Midbrain (tissue), 1 donor: ENCODE measurements at places on chromosomes 13 and 19.

DNA sequence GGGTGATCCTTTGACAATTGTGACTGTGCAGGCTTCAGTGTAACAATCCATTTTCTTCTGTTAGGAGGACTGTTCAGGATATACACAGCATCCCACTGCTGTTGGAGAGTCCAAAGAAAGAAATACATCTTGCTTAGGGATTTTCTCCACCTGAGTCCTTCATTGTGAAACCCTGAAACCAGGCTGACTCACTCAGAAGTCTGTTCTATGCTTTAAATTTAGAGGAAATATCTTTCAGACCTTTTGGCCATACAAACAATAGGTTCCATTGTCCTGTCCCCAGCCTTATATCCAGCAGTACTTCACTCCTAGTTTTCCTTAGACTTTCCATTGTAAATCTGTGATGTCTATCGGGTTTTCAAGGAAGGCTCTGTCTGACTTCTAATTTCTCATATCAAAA is 379.1 kb downstream of the SUCLA2 start:
- no peak for DNase-seq

DNA sequence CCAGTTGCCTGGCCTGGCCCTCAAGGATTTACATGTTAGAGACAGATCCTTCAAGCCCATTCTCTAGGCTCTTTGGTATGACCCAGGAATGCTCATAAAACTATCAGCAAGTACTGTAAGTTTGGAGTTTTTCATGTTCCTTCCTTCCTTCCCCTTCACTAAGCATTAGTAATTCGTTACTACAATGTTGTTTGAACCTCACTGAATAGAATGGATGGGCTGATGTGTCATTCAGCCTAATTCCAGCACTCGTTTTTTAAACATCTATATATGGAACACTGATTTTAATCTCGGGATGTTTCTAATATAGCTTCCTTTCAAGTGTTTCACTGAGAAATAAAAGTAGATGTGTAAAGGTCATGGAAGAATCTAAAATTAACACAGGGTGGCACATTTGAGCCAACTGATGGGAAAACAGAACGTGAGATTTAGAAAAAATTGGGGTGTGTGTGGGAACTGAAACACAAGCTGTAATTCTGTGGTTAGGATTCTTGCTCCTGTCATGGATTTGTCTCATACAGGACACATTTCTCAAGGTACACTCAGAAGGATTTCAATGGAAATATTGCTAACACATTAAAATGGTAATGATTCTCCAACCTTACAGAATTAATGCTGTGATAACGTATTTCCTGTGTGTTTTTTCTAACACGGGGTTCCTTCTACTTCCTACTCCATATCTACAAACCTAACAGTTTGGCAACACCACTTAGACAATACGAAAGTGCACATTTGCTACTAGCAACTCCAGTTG is 93.4 kb downstream of the FLT1 start:
- no peak for DNase-seq

GRCh38 chr13:53220038-53220437 is 191.4 kb downstream of the OLFM4 start:
- no peak for DNase-seq

- DNase-seq = peak; percentile 39
Measured at GRCh38 chr13:29577136-29578051, 18.1 kb downstream of the SLC7A1 start.

DNA sequence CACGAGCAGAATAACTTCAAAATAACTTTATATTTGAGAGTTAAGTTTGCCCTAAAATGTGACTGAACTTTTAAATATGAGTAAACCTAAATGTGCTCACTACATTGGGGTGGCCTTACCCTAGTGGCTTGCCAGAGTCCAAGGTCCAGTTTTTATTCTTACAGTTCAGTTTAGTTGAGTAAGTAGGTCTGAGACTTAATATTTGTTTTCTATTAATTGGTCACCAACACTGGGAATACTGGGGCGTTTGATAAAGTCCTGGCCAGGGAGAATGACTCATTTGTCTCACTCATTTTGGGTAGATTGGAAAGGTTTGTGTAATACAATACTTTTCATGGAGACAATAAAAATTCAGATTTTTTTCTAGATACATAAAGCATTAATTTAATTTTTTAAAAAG is 127.8 kb upstream of the SPATA13 start:
- DNase-seq = no peak

DNA sequence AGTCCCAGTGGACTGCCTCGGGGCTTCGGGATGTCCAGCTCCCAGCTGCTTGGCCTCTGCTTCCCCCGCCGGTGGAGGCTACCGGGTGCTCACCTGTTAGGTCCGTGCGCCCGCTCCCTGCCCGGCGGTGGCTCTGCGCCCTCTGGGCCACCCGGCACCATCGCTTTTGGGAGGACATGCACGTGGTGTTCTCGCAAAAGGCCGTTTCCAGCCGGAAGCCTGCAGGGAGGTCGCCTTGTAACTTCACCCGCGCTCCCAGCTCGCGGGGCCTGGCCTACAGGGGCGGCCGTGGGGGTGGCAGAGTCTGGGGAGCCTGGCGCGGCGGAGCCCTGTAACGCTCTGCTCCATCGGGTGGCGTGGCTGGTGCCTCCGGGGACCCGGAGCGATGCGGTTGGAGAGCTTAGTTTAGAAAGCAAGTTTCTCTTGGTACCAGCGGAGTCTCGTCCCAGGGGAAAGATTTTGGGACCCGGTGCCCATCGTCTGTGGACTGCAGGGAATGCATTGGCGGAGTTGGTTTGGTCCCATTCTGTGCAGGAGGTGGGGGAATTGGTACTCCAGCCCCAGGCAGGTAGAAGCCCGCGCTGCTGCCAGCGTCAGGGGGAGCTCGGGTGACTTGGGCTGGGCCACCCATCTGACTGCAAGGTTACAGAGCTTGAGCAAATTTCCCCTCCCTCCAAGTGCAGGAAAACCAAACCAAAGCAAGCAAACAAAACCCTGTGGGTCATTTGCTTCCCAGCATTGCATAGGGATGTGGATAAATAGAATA is 673 bp downstream of the SPATA13 start:
- peak; percentile 38 for DNase-seq

GRCh38 chr19:51450730-51451307 is 7.4 kb downstream of the SIGLEC8 start:
- no peak for DNase-seq

- no peak for DNase-seq
Measured at GRCh38 chr19:17577457-17578097, 22.1 kb downstream of the COLGALT1 start.

- DNase-seq = no peak
Measured at GRCh38 chr19:28003543-28003942, 1209.4 kb downstream of the UQCRFS1 start.

GRCh38 chr13:68046903-68047302 is 816.8 kb upstream of the PCDH9 start:
- DNase-seq = no peak

- DNase-seq = no peak
Measured at GRCh38 chr19:30648866-30649862, 277.0 kb downstream of the ZNF536 start.

DNA sequence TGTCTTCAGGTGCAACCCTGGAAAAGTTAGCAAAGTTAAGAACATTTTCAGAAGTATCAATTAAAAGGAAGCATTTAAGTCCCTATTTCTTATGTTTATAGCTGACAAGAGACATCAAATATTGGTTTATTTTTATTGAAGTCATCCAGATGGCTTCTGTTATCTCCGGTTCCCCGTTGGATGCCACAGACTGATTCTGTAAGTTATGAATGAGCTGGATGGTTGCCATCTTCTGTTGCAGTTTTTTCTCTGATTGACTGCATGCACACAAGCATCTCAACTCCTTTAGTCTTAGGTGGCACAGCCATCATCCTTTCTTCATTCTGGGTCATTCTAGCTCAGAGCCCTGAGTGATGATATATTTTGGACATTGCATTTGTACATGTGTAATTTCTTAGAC is 10.6 kb upstream of the OXGR1 start:
- no peak for DNase-seq

GRCh38 chr19:44552324-44552723 is 22.8 kb upstream of the CEACAM20 start:
- DNase-seq = no peak

GRCh38 chr13:51502153-51502651 is 49.4 kb upstream of the INTS6 start:
- no peak for DNase-seq

DNA sequence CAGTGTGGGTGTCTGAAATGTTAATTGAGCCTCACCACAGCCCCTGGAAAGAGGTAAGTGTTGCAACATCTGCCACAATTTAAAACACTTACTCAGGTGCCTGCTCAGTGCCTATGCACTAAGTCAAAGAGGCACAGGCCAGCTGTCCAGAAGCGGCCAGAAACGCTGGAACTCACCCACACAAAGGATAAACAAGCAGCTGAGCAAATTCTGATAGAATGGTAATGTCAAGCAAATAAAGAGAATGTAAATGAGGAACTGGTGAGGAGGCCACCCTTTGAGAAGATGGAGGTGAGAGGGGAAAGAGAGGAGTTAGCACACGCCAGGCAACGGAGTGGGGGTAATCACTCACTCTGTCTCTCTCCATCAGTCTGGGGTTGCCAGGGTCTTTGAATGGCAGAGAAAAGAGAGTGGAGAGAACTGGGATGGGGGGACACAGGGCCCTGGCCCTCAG is 67.7 kb upstream of the SERP2 start:
- no peak for DNase-seq

- DNase-seq = no peak
Measured at GRCh38 chr13:40230833-40231266, 435.6 kb downstream of the FOXO1 start.

- no peak for DNase-seq
Measured at GRCh38 chr13:88303605-88304004, 632.4 kb downstream of the SLITRK5 start.

DNA sequence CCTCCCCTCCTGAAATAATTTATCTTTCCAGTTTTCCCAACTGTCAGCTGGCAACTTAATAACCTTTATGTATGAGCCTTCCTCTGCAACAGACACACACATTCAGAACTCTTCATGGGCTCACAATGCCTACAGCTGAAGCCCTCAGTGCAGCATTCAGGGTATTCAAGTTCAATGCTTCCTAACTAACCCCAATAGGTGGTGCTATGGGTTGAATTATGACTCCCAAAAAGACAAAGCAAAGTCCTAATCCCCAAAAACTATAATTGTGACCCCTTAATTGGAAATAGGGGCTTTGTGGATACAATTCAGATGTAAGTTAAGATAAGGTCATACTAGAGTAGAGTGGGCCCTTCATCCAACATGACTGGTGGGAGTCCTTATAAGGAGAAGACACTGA is 202.2 kb downstream of the SUCLA2 start:
- DNase-seq = no peak

- no peak for DNase-seq
Measured at GRCh38 chr13:99484473-99484872, 16.8 kb upstream of the TM9SF2 start.

DNA sequence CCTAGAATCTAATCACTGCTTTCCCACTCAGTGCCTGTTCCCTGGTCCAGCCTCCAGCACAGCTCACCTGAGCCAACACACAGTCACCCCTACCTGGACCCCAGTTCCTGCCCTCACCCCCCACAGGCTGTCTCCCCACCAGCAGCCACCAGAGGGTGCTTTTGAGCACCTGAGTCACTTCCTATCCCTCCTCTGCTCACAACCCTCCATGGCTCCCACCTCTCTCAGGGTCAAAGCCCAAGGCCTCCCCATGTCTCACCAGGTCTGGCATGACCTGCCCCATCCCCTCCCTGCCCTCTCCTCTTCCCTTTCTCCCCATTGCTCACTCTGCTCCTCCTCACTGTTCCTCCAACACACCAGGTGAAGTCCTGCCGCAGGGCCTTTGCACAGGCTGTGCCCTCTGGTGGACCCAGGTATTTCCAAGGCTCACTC is 7.1 kb upstream of the DPP9 start:
- no peak for DNase-seq

DNA sequence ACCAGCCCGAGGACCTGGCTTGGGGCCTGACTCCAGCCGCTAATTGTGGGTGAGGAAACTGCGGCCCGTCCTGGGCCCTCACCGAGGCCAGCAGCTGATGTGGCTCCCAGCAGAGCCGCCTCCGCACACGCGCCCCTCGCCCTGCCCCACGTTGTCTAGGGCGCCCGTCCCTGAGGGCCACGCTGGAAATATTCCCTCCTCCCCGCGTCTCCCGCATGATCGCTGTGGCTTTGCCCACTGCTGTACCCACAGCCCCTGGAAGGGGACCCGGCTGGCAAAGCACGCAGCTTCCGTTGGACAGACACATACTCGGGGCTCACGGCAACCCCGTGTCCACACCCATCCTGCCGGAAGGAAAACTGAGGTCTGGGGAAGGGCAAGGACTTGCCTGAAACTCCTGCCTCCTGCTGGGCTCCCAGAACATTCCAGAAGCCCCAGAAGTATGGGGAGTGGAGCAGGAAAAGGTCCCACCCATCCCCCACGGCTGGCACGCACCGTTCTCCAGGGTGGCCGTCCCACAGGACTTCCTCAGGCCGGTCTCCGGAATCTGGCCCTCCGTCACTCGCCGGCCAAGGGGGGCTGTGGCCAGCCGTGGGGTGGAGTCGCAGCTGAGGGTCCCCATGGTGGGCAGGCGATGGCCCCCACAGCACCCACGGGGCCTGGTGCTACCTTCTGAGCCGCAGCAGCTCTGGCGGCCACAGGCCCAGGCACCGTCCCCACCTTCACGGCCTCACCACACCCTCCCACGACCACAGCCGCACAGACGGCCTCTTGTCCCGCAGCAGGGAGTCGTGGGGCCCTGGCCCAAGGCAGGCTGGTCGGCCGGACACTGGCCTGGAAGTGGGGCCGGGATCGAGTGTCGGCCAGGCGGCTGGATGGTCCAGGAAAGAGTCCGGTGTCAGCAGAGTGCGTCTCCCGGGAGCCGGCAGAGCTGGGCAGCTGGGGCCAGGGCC is 13.6 kb upstream of the SHC2 start:
- no peak for DNase-seq

- DNase-seq = no peak
Measured at GRCh38 chr13:75139291-75139690, 342.7 kb downstream of the TBC1D4 start.

GRCh38 chr13:23510544-23510916 is 59.7 kb upstream of the TNFRSF19 start:
- DNase-seq = no peak

DNA sequence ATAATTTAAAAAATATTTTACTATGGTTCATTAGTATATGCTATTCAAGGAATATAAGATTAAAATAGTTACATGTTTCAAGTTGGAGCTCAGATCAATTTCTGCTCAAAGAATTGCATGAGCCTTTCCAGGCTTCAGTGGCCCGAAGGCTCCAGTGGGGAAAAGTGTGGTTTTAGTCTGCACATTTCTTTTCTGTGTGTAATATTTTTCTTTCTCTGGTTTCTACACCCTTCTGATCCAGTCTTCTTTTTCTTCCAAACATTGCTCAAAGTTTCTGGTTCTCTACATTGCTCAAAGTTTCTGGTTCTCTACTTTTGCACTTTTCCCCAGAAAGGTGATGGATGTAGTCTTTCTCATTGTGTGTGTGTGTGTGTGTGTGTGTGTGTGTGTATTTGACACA is 64.7 kb upstream of the OXGR1 start:
- no peak for DNase-seq

- no peak for DNase-seq
Measured at GRCh38 chr13:64510747-64511146, 2719.4 kb downstream of the PCDH9 start.
